RWPE2 (cell line): ENCODE measurements at places on chromosomes 16 and 17.
A peak's percentile ranks its signal among the peaks of the same experiment; 100 is the strongest.

DNA sequence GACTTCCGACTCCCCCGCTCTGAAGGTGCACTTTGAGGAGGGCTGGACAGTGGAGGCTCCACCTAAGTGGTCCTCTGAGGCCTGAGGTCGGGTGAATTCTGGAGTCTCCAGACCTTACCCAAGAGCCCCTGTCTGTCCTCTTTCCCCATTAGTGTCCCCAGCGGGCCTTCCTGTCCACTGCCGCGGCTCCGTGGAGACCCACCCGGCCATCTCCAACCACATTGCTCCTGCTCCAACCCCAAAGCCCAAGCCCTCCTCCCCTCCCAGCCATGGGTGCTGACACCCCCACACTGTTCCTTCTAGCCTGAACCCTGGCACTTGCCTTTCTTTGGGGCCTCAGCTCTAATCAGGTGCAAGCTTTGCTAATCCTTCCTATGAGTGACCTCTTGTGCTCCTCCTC lies 283.1 kb upstream of the TNRC6C start:
- DNase-seq: no peak

GRCh38 chr17:40953881-40954280 lies 12.9 kb downstream of the KRT39 start:
- DNase-seq: no peak

GRCh38 chr16:4454623-4455022 lies 19.8 kb downstream of the NMRAL1 start:
- no peak for DNase-seq

DNA sequence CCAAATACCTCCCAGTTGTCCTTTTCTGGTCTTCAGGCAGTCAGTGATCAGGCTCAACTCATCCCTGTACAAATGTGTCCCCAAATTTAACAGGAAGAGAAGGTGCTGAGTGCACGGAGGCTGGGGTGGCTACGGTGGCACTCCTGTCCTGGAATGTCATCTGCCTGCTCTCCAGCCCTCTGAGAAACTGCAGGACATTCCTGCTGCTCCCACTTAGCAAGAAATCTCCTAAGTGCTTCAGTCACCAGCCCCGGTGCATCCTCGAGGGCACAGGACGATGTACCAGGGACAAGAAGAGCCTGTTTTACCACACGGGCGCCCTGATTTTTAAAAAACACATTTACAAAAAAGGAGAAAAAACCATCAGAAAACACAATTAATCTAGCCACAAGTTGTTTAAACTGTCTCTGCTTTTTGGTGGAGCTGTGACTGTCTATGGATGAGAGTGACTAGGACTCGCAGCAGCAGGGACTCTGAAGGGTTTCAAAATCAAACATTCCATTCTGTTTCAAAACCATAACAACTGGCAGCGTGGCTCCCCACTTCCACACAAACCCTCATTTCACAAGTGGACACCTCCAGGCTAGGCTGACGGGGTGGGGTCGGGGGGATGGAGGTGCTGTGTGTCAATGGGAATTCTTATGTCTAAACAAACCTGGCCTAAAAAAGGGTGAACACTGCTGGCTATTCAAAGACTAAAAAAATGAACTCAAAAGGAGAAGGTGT lies 65.3 kb upstream of the CNEP1R1 start:
- DNase-seq: no peak

DNA sequence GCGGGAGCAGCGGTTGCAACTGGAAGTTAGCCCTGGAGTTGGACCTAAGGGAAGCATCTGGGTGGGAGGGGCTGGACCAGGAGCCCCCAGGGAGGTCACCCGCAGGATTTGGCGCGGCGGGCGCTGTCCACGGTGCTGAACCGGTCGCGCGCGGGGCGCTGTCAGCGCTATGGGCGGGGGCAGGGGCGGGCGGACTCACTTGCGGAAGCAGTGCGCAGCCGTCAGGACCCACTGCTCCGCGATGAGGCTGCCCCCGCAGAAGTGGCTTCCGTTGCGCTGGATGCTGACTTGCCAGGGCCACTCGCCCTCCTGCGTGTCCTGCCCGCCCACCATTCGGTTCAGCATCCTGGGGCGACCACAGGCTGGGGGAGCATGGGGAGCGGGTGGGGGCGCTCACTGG lies 4.5 kb downstream of the PRSS27 start:
- peak; percentile 67 for DNase-seq

GRCh38 chr17:236641-237405 lies 55.4 kb upstream of the DOC2B start:
- peak; percentile 29 for DNase-seq

- DNase-seq: no peak
These were observed 57.4 kb upstream of the MRTFB start for GRCh38 chr16:14013571-14014283.

GRCh38 chr16:88595101-88595500 lies 24.9 kb downstream of the ZC3H18 start:
- DNase-seq: no peak

DNA sequence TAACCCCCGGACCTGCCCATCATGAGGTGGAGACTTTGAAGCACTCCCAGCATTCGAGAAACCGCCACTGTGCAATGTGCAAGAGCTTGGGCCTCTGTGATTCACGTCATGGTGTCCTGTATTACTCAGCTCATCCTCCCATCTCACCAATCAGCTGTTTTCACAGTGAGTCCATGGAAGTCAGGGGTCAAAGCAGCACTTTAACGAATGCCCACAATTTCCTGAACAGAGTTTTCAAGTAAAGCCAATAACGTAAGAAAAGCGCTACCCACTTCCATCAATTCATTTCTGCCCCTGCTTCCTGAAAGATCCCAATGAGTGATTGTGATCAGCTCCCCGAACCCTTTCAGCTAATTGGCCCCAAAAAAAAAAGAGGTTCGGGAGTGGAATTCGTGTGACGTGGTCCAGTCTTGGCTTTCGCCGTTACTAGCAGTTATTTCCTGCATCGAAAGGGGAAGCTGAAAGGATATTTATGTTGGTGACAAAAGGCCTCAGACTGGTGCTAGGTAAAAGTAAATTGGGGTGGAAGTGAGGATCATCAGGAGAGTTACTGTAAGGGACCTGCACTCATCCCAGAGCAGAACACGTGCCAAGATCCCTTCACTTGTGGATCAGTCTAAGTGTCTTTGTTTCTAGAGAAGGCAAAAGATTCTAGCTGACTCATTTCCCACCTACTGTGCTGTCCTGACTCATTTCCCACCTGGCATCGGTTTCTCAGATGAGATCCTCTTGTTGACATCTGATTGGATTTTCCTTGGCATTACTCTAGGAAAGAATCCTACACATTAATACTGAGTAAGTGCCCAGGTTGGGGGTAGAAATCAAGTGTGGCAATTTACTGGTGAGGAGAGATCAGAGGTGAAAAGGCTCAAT lies 136.7 kb upstream of the NUDT7 start:
- DNase-seq: peak; percentile 70

GRCh38 chr17:74918906-74919305 lies 4.1 kb downstream of the USH1G start:
- DNase-seq: no peak

DNA sequence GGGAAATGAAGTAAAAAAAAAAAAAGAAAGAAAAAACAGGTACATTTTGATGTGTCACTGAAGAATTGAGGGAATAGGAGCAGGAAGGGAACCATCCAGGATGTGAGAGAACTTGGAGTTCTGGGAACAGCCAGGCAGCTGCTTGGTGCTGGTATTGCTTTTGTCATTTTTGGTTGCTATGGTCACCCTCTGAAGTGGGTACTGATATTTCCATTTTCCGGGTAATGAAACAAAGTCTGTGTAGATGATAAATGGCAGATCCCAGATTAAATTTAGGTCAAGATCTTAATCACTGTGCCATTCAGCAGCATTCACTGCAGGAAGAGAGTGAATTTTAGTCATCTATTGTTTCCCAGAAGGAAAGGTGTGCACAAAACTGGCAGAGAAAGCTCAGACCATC lies 93.6 kb downstream of the ABCA8 start:
- DNase-seq: no peak

DNA sequence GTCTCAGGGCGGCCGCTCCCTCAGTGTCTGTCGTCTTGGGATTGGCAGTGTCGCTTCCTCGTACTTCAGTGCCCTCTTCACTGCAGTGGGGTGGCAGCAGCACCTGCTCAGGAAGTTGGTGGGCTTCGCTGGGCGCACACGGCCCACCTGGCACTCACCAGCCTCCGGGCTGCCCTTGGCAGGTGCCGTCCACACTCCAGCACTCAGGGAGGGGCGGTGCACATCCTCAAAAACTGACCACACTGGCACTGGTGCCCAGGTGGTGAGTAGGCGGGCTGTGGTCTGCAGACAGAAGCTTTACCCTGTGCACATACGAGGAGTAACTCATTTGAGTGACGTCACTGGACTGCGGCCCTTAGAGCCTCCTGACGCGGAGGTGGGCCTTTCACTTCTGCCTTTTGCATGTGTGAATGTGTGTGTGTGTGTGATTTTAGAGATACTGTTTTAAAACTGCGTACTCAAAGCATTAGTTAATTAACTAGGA lies 94.6 kb downstream of the BANP start:
- no peak for DNase-seq

DNA sequence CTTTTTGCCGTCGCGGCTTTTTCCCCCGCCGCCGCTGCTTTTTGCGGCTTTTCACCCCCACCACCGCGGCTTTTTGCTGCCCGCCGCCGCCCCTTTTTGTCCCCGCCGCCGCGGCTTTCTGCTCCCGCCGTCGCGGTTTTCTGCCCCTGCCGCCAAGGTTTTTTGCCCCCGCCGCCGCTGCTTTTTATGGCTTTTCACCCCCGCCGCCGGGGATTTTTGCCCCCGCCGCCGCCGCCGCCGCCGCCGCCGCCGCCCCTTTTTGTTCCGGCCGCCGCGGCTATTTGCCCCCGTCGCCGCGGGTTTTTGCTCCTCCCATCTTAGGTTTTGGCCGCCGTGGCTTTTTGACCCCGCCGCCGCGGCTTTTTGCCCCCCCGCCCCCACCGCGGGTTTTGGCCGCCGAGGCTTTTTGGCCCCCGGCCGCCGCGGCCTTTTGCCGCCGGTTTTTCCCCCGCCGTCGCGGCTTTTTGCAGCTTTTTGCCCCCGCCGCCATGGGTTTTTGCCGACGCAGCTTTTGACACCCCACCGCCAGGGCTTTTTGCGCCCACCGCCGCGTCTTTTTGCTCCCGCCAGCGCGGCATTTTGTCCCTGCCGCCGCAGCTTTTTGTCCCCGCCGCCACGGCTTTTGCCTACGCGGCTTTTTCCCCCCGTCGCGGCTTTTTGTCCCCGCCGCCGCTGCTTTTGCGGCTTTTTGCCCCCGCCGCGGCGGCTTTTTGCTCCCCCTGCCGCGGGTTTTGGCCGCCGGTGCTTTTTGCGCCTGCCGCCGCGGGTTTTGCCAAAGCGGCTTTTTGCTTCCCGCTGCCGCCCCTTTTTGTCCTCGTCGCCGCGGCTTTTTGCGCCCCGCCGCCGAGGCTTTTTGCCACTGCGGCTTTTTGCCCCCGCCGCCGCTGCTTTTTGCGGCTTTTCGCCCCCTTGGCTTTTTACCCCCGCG lies 519.4 kb upstream of the WSB1 start:
- peak; percentile 33 for DNase-seq

DNA sequence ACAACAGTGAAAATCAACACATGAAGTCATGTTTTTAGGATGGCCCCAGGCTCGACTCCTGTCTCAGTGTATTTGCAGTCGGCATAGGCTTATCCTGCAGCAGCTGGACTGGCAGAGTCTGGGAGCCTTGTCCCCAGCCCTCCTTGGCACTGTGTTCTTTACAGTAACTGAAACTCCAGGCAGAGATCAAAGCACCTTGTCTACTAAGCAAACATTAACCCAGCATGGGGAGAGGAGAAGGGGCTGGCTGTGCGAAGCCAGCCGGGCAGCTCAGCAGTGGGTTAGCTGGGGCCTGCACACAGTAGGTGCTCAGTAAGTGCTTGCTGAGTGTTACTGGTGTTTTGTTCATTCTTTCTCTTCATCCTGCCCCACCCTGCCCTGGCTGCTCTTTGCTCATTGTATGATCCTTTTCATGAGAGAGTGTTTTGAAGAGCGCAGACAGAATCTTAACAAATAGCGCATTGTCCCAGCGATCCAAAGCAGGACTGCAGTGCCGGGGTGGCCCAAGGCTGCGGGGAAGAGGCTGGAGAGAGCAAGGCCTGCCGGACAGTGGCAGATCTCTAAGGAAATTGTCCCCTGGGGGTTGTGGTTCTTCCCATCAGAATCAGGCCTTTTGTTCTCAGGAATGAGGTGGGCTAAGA lies 23.5 kb upstream of the ITGB4 start:
- DNase-seq: no peak

- no peak for DNase-seq
These were observed 41.3 kb downstream of the LMF1 start for GRCh38 chr16:929227-930073.

DNA sequence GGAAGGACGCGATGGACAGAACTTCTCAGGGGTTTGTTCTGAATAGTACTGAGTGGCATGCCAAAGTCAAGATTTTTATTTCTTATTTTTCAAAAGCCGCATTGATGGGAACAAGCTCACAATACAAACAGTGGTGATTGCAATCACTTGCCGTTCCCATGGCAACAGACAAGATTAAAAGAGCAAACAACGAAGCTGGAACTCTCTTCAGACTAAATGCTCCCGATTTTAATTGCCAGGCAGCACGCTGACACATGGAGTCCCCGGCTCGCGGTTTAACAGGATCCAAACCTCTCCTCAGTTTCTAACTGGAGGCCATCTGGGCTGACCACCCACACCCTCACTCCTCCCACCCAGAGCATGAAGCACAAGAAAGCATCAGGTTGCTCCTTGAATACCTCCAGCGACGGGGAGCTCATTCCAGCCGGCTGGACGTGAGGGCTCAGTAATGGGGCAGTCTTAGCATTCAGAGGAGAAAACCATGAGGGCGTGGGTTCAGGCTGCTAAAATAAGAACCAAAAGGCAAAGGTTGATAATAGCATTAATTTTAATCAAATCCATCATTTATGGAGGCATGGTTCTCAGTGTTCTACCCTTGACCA lies 41.5 kb downstream of the AIPL1 start:
- DNase-seq: no peak

- no peak for DNase-seq
These were observed 10.6 kb downstream of the MBTPS1 start for GRCh38 chr16:84105948-84106740.

GRCh38 chr17:47850692-47851573 lies at the start of gene SP6:
Gene SP6 (minus strand): TSS chr17:47851163. CDS start chr17:47848429, 2,734 bp downstream.
- peak; percentile 96 for DNase-seq

- DNase-seq: no peak
These were observed 447 bp downstream of the SDK2 start for GRCh38 chr17:73643852-73644144.

DNA sequence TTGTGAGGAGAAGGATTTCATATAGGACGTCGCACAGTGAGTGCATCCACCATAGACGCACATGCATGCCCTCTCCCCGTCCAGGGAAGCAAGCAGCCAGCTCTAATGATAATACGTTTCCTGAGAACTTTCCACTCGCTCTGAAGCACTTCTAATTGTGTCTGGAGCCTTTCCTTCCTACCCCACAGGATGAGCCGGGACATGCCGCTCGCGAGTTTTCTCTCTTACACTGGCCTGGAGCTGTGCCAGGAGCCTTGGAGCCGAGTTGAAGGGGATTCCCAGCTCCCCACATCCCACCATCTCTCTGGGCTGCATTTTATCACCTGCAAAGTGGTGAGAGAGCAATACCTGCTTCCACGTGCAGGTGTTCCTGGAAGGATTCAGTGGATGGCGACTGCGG lies 368.1 kb downstream of the C16orf95 start:
- DNase-seq: no peak
